Ovary (tissue), 10 donors: ENCODE measurements at places on chromosomes 11 and 22.

DNA sequence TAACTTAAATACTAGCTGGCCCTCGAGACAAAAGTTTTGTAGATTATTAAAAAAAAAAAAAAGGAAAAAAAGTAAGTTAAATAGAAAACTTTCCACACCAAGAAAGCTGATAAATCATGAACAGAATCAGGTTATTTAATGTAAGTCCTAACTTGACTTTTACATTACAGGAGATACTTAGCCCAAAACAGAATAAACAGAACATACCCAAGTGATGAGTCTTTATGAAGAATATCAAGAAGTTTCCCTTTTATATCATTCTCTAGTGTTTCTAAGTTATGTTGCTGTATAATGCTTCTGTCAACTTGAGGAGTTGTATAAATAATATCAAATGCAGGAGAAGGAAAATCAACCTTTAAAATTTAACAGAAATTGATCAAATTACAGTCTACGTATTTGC lies 44.5 kb upstream of the RPS13 start:
- H3K36me3 ChIP-seq, result no peaks in the 10 kb centered on the region
- no peak overlapping the region for H3K27ac ChIP-seq
- no peak overlapping the region for H3K4me3 ChIP-seq
- H3K4me1 ChIP-seq, result no peaks in the 10 kb centered on the region
- DNase-seq, result no peak

DNA sequence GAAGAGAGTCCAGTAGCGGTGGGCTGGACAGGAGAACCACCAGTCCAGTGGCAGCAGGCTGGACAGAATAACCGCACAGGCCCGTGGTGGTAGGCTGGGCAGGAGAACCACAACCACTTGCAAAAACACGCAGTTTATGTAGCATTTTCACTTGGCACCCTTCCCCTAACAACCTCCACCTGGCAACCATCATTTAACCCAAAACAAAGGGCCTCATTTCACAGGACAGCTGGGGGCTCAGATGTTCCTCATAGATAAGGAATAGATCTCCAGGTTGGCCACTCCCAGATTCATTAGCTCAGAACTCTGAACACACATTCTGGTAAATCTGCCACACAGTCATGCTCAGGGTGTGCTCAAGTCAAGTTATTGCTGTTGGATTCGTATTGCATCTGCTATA lies 41.2 kb downstream of the SYTL2 start:
- peaks cover 6% of the 10 kb centered on the region for H3K4me1 ChIP-seq
- H3K27ac ChIP-seq, result no peak overlapping the region
- H3K4me3 ChIP-seq, result no peak overlapping the region
- no peaks in the 10 kb centered on the region for H3K27me3 ChIP-seq
- H3K36me3 ChIP-seq, result no peaks in the 10 kb centered on the region

GRCh38 chr11:21385669-21386440 lies 716.5 kb downstream of the NELL1 start:
- no peaks in the 10 kb centered on the region for H3K27me3 ChIP-seq
- no peak for DNase-seq
- H3K4me1 ChIP-seq, result no peaks in the 10 kb centered on the region
- no peak overlapping the region for H3K4me3 ChIP-seq
- H3K27ac ChIP-seq, result no peak overlapping the region
- no peaks in the 10 kb centered on the region for H3K36me3 ChIP-seq

GRCh38 chr11:111089759-111090158 lies 155.8 kb upstream of the POU2AF2 start:
- peaks cover 1% of the 10 kb centered on the region for H3K4me1 ChIP-seq
- H3K27me3 ChIP-seq, result no peaks in the 10 kb centered on the region
- no peaks in the 10 kb centered on the region for H3K36me3 ChIP-seq
- DNase-seq, result no peak
- no peak overlapping the region for H3K4me3 ChIP-seq

DNA sequence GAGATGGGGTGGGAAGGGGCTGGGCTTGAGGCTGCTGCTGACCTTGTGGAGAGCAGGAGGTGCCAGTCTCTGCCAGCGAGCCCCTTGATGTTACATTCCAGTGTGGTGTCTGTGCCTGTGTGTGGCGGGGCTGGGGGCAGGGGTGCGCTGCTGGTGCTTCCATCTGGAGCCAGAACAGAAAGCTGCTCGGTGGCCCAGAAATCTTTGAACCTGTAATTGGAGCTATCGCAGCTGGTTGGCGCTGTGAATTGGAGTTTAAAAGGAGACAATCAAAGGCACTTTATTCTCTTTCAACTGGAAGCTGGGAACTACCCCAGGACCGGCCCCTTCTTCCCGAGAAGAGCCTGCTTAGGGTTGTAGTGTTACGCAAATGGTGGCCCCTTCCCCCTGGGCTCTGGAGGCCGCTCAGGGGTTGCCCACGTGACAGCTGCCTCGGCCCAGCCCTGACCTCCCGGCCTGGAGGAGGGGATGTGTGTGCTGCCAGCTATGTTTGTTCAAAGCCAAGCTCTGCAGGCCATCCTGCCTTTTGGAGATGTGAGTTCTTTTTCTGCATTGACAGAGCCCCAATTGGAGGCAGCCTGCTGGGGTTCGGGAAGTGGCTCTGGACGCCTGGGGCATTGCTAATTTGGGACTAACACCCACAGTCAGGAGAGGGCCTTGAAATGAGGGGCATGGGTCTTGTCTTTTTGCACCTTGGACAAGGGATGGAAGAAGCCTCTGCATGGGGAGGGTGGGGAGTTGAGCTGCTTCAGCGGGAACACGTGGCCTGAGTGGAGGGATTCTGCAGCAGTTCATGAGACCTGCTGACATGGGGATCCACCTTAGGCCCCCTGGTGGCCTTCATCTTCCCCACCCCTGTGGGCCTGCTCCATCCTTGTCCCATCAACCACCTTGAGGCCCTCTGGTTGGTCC lies 14.0 kb upstream of the ARSA start:
- H3K4me3 ChIP-seq, result no peak overlapping the region
- DNase-seq, result peak; percentile 70
- H3K4me1 ChIP-seq, result peaks cover 8% of the 10 kb centered on the region
- H3K36me3 ChIP-seq, result no peaks in the 10 kb centered on the region
- no peak overlapping the region for H3K27ac ChIP-seq
